ENCODE measurements at places on chromosomes 11 and 22.

- no peak for DNase-seq
These were observed 3.9 kb downstream of the GALR3 start for GRCh38 chr22:37827056-37827455.

GRCh38 chr22:21448627-21449416, 18.4 kb upstream of the TMEM191C start:
- no peak for DNase-seq

GRCh38 chr11:124080327-124081001, 34.8 kb upstream of the VWA5A start:
- no peak for DNase-seq

DNA sequence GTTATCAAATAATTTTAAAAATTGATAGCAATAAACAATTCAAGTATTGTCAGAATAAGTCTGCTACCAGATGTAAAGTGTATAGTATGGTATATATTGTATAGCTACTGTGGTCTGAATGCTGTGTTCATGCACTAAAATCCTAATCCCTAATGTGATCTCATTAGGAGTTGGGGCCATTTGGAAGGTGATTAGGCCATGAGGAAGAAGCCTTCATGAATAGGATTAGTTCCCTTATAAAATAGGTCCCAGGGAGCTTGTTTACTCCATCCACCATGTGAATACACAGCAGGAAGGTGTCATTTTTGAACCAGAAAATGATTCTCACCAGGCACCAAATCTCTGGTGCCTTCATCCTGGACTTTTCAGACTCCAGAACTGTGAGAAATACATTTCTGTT, 363.0 kb upstream of the CNTN5 start:
- no peak for DNase-seq

DNA sequence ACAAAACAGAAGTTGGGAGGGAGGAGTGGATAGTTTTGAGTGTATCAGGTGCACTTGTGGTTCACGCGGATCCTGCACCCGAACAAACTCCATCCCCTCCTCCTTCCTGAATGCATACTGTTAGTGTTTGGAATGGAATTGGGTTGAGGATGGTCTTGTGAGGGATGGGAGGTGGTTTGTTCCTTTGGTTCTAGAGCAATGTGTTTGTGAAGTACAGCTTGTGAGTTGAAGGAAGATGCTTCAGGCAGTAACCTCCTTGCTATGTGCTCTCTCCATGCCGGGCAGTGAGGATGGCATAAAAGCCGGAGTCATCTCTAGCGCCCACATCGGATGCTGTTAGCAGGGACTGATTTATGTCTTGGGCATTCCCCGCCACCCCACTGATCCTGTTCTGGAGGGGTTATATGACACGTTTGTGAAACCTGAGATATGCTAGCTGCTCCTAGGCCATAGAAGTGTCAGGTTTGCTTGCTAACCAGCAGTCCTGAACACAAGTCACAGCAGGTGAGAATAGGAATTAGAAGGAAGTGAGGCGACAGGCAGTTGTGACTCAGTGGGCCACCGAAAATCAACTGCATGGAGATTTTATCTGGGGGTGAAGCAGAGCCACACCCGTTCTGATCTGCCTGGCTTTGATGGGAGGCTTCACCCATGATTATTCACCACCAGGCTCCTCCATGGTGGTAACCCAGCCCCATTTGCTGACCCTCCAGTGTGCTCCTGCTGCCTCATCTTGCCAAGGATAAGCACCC, 2.2 kb downstream of the BCR start:
- no peak for DNase-seq

DNA sequence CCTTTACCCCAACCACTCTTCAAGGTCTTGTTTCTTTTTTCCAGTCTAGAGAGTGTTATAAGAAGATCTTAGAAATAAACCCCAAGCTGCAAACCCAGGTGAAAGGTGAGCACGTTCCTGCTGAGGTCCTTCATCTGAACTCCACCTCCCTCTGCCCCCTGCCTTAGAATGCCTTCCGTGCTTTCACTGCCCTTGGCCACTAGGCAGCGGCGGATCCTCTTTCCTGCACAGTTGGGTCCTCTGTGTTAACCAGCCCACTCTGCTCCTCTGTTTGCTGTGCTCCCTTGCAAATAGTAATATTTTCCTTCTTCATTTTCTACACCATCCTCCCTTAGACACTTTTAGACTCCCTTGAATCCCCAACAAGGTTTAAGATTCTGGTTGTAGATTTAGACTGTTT, 24.3 kb downstream of the TTC12 start:
- no peak for DNase-seq

Measured in AML-193 (cell line).